ENCODE measurements at places on chromosomes 5 and 9.

DNA sequence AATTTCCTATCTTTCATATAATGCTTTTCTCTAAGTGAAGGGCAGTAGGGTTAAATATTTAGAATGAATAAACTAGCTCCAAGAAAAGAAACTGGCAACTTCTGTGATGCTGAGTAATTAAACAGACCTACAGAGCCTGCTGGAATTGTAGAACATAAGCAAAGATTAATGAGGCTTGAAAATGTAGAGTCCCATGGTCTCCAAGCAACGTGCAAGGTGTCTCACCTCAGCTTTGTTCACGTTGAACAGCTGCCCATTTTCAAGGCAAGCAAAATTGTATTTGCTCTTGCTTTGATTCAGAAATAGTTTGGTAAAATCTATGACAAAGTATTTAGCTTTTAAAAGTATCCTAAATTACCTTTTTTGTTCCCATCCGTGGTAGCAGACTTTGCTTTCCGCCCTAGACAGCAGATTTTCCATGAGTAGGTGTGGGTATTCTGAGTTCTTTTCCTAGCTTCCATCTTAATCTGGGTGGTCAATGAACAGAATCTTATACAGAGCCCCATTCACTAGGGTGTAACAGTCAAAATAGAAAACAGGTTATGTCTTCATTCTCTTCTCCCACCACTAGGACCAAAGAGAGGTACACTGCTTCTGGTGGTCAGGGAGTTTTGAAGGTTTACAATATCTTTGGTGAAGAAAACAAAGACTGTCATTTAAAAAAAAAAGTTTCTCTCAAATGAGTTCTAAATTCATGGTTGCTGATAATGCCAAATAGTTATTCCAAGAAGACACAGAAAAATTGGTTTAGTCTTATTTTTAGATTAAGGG is 52.1 kb upstream of the TYRP1 start:
- no peak for DNase-seq

DNA sequence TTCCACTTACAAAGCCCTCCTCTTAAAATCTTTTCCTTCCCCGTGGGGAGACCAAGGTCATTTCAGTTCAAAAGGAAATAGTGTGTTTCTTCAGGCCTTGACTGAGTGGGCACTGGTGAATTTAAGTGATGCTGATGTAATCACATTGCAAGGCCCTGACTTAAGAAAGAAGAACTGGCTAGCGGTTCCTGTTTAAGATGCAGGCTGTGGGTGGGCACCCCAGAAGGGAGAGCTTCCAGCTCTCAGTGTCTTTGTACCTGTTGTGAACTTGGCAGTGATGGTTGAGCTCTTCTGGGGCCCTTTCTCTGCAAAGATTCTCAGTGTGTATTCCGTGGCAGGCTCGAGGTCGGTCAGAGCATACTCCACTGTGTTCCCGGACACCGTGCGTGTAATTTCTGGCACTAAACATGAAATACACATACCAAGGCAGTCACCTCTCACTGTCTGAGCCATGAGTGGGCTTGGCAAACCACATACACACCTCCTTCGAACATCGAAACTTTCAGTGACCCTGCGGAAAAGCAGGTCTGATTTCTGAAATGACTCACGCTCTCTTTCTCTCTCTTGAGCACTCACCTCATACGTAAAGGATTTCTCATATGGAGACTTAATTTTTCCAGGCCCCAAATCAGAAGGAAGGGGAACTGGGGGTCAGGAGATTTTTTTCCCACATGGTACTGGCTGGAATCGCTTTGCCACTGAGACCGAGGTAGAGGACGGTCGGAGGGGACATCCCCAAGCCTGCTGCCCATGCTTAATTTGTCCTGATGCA is 81.9 kb downstream of the TNC start:
- no peak for DNase-seq

DNA sequence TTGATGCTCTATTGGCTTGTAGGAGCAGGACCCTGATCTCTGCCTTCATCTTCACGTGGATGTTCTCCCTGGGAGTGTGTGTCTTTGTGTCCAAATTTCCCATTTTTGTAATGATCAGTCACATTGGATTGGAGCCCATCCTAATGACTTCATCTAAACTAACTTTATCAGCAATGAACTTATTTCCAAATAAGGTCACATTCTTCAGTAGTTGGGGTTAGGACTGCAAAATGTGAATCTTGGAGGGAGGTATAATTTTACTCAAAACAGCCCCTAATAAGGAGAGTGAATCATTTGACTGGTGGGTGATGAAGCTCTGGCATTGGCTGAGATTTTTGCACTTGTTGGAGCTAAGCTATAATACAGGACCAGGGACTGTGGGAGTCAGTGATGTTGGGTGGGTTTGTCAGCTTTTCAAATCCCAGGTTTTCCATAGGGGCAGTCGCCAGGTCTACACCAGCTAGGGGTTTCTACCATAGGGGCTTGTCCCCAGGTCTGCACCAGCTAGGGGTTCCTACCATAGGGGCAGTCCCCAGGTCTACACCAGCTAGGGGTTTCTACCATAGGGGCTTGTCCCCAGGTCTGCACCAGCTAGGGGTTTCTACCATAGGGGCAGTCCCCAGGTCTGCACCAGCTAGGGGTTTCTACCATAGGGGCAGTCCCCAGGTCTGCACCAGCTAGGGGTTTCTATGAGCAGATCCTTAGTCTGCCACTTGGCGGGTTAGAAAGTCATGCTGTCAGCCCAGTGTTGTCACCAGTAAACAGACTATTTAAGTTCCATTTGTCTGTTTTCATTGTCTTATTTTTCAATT is 382.6 kb upstream of the DAP start:
- no peak for DNase-seq

- DNase-seq: no peak
These were observed 97.3 kb upstream of the DAB2 start for GRCh38 chr5:39521940-39522590.

DNA sequence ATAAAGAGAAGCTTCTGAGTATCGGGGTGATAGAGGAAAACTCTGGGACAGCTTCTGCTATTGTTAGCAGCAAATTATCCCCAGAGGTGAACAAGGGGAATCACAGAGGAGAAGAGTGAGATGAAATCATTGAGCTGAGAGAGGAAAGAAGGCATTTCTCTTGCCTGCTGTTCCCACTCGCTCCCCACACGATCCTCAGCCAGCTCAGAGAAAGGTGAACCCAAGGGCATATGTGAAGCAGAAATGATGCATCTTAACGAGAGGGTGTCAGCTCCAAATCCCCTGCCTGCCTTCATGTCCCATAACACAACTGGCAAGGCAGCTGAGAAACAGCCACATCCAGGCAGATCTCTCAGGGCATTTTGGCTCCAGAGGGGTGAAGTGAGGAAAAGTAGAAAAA is 111.6 kb downstream of the BRINP1 start:
- no peak for DNase-seq

Data from stimulated activated CD4-positive, alpha-beta T cell treated with anti-CD3 and anti-CD28 coated beads, Interleukin-1b, Interleukin-23, amount 100 ng/mL, for 1 hour (primary cell).